ENCODE measurements at places on chromosomes 1 and 21.

DNA sequence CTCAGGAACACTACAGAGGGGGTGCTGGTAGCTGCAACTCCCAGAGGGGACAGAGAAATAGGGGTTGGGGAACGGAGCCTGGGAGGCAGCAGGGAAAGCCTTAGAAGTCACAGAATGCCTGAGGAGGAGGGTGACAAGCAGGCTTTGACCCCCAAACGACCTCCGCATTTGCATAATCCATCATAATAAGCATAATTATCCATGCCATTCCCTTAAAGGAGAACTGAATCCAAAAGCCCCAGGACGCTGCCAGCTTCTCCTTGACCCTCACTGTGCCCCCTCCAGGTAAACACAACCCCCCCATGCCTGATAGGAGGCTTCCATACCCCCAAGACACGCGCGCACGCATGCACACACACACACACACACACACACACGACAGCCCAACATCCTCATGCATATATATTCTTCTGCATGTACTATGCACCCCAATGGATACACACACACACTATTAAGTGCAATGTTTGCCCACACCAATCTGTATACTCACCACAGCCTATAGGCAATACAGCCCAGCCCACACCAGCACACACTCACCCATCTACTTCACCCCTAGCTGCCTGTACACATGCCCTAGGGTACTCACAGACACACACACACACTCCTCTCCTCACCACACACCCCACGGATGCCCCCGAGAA is 27.8 kb downstream of the SDC3 start:
- DNase-seq = no peak

DNA sequence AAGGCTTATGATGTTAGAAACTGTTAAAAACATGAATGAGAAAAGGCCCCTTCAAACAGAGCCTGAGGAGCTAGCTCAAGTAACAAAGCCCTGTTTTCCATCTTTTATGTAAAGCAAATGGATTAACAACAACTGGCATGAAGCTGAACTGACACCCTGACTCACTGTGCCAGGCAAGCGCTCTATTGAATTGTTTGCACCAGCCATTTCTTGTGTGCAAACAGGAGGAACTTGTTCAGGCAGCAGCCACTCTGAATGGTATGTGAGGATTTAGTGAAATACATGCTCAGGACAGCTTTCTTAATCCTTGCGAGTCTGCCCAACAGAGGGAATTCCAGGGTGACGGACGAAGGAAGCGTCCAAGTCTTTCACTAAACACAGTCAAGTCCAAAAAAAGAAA is 291.1 kb upstream of the ADGRL2 start:
- no peak for DNase-seq

DNA sequence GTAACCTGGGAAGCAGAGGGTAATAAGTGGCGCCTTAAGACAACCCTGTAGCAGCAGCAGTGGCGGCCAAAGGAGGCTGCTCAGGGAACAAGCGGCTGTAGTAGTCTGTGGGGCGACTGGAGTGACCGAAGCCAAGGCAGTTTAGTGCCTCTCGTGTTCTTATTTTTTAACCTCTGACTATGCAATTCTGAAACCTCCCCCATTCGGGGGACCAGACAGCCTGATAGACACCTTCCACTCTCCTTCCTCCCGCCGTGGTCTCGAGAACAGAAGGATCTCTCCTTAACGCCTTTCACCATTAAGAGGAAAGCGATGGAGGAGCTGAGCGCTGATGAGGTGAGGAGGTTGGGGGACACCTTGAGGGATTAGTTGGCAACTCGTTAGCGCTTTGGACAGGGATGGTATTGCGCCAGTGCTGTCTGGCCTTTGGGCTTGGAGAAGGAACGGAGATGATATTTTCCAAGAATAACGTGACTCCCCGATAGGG is 644 bp downstream of the UBE4B start:
- no peak for DNase-seq

GRCh38 chr1:78664763-78665162 is 15.1 kb downstream of the IFI44 start:
- no peak for DNase-seq
